ENCODE measurements at places on chromosomes 4 and X.

DNA sequence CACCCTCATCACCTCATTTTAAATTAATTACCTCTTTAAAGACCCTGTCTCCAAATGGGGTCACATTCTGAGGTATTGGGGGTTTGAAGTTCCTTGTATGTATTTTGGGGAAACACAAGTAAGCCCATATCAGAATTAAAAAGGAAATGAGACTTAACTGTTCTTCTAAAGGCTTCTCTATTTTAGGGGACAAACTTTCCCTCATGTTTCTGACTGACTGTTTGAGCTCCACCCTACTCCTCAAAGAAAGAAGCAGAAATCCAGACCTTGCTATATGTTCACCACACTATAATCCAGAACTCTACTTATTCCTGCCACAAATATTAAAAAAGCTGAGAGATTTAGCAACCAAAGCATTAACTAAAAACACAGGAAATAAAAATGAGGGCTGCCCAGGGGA lies 258.8 kb downstream of the ARHGAP24 start:
- no peak for DNase-seq

DNA sequence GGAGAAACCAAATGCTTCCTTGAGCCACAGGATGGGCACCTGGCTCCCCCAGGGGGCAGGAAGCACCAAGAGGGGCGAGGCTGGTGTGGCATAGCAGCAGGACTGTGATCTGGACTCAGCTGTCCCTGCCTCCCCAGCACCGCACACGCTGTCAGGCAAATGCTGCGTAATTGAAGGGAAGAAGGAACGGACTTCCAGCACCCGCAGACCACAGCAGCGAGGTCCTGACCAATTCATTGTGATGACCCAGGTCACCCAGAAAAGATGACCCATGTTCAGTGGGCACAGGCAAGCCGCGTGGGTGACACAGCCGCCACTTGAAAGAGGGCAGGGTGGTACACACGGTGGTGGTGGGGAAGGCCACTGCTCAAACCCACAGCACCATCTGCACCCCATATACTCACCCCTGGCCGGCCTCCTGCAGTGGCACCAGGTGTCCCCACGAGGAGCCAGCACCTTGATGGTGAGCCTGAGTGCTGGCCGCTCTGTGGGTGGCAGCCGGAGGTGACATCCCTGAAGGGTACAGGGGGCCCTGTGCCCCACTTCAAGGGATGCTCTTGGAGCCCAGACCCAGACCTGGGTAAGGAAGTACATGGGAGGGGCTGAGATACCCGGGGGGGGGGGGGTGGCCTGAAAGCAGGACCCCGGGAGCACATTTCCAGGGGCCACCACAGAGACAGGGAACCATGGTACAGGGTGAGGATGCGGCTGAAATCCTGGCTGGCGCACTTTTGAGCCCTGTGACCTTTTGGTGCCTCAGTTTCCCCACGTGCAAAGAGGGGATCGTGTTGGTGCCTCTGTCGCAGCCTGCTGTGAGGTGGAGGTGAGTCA lies 11.5 kb downstream of the NAT8L start:
- no peak for DNase-seq

- no peak for DNase-seq
Observed at GRCh38 chr4:6316461-6317003, 46.9 kb downstream of the WFS1 start.

GRCh38 chr4:181063212-181063611 lies 1180.0 kb upstream of the TENM3 start:
- DNase-seq = no peak

- DNase-seq = no peak
Observed at GRCh38 chr4:6749340-6750171, 33.0 kb upstream of the KIAA0232 start.

- no peak for DNase-seq
Observed at GRCh38 chrX:37752936-37753335, 26.9 kb upstream of the CYBB start.

DNA sequence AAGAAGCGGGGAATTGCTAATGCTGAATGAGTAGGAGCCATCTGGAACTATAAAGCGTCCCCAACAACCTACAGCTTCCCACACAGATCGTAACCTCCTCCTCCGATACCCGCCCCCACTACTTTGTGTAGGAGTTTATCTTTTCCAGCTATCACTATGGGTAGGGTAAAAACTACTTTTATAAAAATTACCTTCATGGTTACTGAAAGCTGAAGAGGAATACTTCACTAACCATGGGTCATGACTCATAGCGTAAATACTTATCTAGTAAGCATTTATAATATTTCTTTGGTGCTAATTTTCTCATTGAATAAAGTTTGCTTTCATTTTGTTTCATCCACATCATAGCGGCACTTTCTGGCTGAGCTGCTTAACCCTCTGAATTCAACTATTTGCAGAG lies 79.4 kb upstream of the TNIP3 start:
- DNase-seq = no peak

GRCh38 chr4:140790765-140791164 lies 34.6 kb upstream of the TBC1D9 start:
- no peak for DNase-seq

DNA sequence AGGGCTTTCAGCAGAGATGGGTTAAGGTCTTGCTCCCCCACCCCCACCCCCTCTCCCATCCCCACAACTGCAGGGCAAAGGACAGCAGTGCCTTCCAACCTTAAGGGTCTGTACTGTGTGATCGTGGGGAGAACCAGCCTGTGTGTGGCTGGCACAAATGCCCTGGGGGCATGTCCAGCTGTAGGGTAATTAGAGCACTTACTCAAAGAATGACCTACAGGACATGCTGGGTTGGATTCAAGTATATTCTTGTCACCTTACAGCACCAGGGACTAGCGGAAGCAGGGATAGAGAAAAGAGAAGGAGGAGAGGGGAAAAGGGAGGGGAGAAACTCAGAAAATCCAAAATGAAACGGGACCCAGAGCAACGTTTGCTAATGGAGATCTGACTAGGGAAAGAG lies 191.3 kb upstream of the GATB start:
- no peak for DNase-seq

GRCh38 chrX:40174854-40175510 lies 77.2 kb upstream of the BCOR start:
- DNase-seq = peak; percentile 31

GRCh38 chrX:111133389-111133788 lies 37.4 kb downstream of the PAK3 start:
- DNase-seq = no peak

DNA sequence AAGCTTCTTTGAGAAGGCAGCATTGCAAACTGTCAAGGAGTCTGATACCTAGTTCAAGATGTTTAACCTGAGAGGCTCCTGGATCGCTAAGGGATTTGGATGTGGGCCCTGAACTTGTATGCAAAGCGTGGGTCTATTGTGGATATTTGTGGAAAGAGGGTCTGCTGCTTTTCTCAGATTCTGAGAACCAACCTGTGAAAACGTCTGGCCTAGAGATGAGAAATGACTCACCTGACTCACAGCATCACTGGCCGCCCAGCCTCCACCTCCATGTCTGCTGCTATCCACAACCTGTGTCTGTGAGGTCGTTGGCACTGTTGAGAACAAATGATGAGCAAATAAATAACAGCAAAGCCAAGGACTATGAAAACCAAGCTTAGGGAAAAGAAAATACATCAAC lies 33.3 kb upstream of the PROM1 start:
- DNase-seq = no peak

- DNase-seq = peak; percentile 23
Observed at GRCh38 chrX:47568656-47569295, 7.8 kb downstream of the ARAF start.

GRCh38 chr4:25361253-25361652 lies 15.8 kb upstream of the ANAPC4 start:
- no peak for DNase-seq

DNA sequence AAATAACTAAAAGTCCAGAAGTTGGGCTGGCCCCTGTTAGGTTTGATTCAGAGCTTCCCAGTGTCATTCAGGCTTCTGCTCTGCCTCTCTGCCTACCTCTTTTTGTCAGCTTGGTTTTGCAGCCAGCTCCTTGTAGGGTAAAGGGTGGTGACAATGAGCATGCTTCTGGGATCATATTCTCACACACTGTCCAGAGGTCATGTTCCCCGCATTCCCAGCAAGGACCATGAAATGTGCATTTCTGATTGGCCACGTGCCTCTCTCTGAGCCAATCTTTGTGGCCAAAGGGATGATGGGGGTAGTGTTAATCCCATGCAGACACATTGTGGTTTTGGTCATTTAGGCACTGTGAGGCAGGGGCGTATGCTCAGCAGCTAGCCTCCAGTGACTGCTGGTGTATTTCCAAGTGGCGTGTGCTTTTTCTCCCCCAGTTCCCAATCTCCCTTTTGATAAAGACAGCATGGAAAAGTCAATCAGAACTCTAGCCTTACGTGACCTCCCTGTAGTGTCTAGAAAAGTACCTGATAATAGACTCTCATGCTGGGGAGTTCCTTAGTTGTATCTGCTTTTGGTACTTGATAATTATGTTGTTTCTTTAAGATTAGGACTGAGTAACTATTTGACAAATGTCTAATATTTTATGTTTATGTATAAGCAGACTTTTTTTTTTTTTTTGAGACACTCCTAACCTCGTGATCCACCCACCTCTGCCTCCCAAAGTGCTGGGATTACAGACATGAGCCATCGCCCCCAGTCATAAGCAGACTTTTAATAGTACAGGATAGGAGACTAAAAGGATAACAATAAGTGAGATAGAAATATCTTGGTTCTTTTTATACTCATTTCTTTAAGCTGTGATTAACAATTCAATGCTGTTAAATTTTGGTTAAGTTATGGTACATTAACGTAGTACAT lies 57.8 kb downstream of the KIAA0232 start:
- DNase-seq = no peak

DNA sequence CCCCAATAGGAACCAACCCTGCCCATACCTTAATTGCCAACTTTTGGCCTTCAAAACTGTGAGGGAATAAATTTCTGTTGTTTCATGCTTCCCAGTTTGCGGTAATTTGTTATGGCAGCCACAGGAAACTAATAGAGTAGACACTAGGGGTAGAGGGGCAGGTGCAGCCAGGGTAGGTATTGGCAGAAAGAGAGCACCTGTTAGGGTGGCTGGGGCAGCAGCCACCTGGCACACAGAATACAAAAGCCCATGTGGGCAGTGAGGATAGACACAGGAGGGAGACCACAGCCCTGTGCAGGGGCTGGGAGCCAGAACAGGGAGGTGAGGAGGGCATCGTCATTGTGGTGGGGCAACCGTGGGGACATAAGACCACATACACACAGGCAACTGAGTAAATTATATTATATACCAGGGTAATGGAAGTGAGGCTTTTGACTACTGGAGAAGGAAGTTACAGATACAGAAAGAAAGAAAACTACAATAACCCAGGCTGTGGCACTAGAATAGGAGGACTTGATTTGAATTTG lies 28.2 kb downstream of the IRF2 start:
- no peak for DNase-seq

DNA sequence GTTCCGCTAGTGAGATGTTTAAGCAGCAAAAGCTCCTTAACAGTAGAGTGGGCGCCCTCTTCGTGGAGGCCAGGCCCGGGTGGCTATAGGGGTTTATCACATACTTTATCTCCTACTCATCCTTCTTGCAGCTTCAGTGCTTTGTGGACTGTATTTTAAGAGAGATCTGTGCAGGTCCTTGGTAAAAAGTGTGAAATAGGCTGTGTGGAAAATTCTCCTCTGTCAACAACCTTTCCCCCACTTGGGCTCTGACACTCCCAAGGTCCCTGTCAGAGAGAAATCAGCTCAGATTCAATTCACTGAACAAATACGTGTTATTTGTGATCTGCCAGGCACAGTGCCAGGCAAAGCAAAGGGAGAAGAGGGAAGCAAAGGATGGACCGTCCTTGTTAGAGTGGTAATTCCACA lies 214.3 kb upstream of the PPARGC1A start:
- no peak for DNase-seq

- no peak for DNase-seq
Observed at GRCh38 chr4:170111085-170111484, 21.3 kb upstream of the AADAT start.

GRCh38 chr4:67087897-67088296 lies 457.4 kb downstream of the CENPC start:
- DNase-seq = no peak

GRCh38 chr4:53614591-53614990 lies 23.3 kb upstream of the LNX1 start:
- DNase-seq = no peak

GRCh38 chr4:47705326-47705981 lies 132.4 kb downstream of the CORIN start:
- no peak for DNase-seq

DNA sequence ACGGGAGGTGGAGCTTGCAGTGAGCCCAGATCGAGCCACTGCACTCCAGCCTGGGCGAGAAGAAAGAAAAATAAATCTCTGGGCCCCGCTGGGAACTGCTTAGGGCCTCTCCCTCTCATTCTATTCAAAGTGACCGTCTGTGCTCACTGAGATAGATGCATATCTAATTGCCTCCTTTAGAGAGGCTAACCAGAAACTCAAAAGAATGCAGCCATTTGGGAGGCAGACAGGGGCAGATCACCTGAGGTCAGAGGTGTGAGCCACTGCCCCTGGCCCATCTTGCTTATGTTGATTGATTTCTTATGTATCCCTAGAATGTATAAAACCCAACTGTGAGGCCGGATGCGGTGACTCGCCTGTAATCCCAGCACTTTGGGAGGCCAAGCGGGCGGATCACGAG lies 6.2 kb upstream of the CSF2RA start:
- no peak for DNase-seq

DNA sequence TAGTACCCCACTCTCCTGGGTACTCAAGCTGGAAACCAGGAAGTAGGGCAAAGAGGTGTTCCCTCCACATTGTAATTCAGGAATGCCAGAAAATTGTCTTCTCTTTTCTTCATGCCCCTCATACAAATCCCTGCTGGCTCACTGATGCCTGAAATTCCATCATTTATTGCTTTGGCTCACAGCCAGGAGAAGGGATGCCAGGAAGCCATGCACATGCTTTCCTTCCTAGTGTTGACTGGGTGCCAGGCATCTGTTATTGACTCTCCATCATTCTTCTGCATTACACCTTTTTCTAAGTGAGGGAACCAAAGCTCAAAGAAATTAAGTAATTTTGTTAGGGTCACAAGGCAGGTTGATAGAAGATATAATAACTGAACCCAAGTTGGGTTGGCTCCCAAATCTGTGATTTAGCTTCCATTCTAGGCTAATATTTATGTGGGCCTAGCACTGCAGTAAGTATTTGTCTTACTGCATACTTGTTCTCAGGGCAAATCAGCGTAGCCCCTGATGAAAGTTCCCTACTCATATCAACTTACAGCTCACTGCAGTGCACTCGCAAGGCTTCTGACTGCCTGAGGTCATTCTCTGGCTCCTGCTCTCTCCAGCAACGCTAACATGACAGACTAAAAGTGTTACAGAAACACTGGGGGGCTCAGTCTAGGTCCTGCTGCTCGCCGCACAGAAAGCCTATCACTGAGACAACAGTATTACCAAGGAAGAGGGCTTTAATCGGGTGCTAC lies 89.0 kb downstream of the TRAPPC11 start:
- DNase-seq = no peak

All from CD4-positive, alpha-beta T cell treated with Interleukin-15 for 4 hours (primary cell).